ENCODE measurements at places on chromosomes 5 and 9.

GRCh38 chr5:123120197-123120596 lies 31.2 kb downstream of the PRDM6 start:
- DNase-seq: no peak

DNA sequence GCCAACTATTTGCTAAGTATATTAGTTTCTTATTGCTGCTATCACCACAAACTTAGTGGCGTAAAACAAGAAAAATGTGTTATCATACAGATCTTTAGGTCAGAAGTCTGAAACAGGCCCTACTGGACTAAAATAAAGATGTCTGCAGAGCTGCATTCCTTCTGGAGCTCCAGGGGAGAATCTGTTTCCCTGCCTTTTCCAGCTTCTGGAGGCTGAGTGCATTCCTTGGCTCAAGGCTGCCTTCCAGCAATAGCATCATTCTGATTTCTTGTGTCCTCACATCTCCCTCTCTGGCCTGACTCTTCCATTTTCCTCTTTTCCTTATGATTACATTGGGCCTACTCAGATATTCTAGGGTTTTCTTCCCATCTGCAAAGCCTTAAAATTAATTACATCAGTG lies 15.9 kb downstream of the MAN2A1 start:
- no peak for DNase-seq

DNA sequence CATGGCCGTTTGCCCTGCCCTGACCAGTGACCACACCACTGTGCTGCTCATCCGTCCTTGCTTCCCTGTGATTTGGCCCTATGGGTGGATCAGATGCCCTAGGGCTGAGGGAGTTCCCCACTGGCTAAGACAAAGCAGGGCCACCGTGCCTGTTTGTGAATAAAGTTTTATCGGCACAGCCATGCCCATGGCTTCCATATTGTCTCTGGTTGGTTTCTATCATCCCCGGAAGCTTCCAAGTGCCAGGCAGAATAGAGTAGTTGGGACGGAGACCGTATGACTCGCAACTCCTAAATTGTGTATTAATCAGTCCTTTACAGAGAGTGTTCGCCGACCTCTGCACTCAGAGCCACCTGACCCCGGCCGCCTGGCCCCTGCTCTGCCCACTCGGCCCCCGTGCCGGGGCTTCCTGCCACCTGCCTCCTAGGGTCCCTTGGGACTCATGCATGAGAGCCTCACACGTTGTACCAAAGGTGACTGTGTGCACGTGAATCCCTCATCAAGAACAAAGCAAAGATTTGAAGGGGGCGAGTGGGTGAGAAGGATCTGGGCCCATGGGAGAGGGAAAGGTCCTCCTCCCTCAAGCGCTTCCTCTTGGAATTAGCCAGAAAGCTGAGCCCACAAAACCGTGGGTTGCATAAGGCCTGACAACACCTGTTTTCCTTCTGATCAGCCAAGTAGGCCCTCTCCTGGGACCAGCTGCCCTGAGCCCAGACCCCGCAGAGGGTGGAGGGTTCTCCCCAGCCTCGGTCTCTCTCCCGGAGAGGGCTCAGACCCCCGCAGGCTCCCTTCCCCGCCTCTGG lies 11.7 kb upstream of the FCN2 start:
- peak; percentile 59 for DNase-seq

GRCh38 chr5:78419396-78419795 lies 59.0 kb downstream of the SCAMP1 start:
- no peak for DNase-seq

DNA sequence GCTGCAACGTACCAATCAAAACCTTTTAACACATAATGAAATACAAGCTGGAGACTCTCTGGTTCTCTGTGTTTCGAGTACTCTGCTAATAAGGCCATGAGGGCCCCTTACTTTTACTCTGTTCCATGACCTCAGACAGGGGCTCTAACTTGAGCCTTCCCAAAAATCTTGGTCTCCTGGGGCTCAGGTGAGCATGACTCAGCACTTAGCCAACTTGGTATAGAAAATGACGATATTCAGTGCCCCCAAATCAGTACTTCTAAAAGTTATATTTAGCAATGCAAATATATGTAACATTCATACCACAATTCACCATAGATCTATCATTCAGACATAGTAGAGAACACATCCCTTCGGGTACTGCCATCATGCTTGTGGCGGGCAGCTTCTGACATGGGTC lies 278.9 kb downstream of the EFNA5 start:
- no peak for DNase-seq

DNA sequence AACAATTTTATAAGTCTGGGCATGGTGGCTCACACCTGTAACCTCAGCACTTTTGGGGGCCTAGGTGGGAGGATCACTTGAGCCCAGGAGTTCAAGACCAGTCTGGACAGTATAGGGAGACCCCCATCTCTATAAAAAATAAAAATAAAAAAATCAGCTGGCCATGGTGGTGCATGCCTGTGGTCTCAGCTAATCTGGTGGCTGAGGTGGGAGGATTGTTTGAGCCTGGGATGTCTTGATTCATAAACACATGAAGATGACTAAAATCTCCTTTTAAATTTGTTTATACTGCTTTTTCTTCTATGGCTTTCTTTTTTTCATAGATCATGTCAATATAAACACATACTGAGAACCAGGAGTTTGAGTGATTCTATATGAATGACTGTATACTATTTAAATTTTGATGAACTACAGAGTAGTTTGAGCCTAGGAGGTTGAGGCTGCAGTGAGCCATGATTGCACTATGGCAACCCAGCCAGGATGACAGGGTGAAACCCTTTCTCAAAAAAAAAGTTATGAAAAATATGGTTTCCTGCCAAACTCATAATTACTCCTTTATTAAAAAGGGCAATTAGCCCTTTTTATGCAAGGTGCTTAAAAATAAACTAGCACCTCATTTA lies 14.2 kb downstream of the RIC1 start:
- no peak for DNase-seq

DNA sequence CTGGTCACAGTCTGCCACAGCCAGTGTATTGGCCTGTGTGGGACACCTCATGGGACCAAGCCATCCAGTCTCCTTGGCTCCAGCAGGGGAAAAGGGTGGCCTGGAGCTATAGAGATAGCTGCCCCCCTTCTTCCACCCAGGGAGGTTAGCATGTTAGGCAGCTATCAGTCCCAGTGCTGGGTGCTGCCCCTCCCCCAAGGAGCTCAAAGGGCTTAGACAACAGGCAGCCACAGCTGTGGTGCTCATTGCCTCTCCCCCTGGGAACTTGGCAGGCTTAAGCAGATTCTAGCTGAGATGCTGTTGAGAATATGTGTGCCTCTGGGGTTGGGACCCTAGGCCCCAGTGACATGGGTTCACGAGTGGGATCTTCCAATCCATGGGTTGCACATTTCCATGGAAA lies 226.0 kb upstream of the PTGER4 start:
- DNase-seq: no peak

GRCh38 chr5:158317507-158317906 lies 458.6 kb upstream of the CLINT1 start:
- no peak for DNase-seq

DNA sequence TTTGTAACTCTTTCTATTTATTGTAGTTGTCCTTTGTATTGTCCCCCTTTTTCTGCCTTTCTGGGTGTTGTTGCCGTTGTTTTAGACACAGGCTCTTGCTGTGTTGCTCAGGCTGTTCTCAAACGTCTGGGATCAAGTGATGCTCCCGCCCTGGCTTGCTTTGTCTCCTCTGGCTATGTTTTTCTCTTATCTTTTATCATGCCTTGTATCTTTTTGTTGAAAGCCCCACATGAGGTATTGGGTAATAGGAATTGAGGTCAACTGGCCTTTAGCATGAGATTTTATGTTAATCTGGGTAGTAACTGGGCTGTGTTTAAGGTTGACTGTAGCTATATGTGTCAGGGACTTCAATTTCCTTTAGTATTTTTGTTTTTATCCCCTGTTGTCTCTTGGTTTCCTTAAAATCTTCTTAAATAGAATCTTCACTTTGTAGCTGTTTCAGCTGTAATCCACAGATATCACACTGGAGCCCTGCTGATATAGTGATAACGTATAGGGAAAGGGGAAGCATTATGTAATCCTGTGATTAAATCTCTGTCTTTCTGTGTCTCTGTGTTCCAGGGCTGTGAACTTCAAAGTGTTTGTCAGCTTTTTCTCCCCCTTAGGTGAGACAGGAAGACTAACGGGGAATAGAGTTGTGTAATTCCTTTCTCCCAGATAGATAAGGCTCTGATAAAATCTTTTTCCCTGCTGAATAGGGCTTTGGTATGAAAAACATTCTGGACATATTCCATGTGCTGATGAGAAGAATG lies 25.9 kb upstream of the CACNA1B start:
- DNase-seq: no peak

DNA sequence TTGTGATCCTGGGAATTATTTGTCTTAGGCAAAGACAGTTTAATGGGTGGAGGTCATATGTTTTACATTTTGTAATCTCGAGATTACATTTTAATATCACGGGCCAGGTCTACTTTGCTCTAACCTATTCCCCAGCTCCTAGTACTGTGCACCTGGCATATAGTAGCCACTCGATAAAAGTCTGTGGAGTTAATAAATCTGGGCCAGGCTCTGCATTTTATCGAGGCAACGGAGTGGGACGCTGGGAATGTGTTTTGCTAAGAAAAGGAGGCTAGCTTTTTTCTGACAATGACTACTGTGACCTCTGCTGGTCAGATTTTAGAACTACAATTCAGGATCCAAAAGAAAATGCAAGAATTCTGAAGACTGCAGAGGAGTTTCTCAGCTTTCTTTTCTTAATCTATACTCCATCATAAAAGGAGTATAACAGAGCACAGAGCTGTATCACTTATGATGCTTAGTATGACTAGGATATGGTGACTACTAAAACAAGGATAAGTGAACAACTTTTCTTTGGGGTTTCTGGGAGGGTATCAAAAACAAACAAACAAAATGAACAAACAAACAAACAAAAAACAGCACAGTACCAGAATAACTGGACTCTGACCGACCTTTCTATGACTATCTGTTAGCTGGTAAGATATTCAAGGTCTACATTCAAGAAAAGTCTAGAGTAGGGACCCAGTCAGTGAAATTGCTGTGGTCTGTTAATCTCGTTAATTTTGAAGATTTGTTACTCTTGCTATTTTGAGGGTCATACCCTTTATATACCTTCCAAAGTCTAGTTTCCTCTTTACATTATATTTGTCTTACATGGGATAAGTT lies 46.1 kb upstream of the CER1 start:
- no peak for DNase-seq

DNA sequence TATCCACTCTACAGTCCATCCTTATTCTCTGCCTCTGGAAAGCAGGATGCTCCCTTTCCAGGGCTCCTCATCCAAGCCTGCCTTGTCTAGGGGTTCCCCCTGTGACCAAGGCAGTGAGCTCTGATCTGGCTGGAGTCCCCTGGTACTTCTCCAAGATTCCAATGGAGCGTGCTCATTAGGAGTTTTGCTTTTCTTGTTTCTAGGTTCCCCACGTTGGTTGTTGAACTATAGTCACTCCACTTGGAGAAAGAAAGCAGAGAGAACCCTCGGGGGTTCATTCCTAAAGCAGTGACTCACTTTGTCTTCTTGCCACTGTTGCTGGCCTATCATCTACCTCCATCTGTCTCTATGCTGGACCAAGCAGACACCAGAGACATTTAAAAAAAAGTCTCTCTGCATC lies 192.6 kb downstream of the TLE4 start:
- DNase-seq: peak; percentile 7

DNA sequence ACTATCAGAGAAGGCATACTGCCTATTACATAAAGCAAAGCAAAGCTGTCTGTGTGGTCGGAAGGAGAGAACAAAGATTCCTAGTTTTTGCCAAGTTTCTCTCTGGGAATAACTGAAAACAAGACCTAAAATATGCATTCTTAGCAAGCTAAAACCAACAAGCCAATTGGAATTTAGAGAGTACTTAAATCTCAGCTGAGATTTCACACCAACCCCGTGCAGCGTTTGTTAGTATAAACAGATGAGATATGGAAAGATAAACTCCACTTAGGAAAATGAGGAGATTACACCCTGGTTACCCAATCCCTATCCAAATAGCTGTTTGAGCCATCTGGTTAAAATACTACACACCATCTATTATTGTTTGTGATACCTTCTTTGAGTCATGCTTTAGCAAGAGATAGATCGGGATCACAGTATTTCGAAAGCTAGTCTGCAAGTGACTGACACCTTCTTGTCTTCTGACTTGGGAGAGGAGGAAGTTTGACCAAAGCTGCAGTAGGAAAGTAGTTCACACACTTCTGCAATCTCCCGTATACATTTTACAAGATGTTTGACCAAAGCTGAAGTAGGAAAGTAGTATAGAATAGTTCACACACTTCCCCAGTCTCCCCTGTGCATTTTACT lies 18.2 kb downstream of the FAF2 start:
- no peak for DNase-seq

DNA sequence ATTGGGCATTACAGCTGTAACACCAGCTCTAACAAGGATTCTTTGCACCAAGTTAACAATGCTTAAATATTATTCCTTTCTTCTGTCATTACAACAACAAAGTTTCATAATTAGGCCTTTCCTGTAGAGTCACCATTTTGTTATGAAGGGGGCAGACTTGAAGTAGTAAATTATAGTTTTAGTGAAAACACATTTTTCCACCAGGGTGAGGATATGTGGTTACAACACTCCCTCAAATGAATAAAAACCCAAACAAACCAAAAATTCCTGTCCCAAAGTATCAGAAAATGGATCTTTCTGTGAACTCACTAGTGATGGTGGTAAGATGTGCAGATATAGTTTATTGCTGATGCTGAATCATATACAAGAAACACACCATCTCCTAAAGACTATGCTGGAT lies 250.5 kb upstream of the TUT7 start:
- no peak for DNase-seq

GRCh38 chr5:116176121-116176520 lies 91.3 kb downstream of the COMMD10 start:
- no peak for DNase-seq

- DNase-seq: peak; percentile 35
Observed at GRCh38 chr5:71757590-71758543, 38.8 kb downstream of the CARTPT start.

DNA sequence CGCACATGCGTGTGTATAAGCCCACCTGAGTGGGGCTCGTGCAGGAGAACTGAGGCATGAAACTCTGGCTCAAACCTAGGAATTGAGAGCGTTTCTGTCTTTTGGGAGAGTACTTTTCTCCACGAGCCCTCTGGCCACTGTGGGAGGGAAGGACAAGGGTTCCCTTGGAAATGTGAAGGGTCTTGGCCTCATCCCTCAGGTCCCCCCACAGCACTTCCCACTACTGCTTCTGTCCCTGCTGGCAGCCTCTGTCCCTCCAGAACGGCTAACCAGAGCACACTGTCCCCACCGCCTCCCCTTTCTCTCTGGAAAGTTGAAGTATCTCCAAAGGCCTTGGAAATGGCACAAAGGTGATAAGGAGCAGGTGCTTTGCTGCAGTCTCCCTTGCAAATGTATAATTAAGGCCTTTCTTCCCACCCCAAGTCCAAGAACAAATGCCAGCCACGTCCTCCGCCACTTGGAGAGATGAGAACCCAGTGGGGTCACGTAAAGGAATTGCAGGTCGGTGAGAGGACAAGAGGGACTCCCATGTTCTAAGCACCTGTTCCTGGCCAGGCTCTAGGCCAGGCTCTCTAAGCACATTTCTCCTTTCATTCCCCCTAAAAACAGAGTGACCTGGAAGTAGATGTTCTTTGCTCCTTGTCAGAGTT lies 107.9 kb upstream of the LMX1B start:
- no peak for DNase-seq

GRCh38 chr5:163612358-163613149 lies 107.1 kb downstream of the MAT2B start:
- DNase-seq: no peak

- DNase-seq: no peak
Observed at GRCh38 chr5:79809743-79810142, 120.1 kb downstream of the CMYA5 start.

GRCh38 chr9:20224756-20225155 lies 397.5 kb downstream of the MLLT3 start:
- no peak for DNase-seq
